ENCODE measurements at places on chromosomes 16 and 17.

GRCh38 chr16:9053006-9053601, 38.3 kb upstream of the HAPSTR1 start:
- DNase-seq: no peak

- DNase-seq: no peak
Measured at GRCh38 chr17:79295307-79295706, 220.7 kb downstream of the ENGASE start.

GRCh38 chr17:53659181-53659580, 163.5 kb upstream of the KIF2B start:
- no peak for DNase-seq

DNA sequence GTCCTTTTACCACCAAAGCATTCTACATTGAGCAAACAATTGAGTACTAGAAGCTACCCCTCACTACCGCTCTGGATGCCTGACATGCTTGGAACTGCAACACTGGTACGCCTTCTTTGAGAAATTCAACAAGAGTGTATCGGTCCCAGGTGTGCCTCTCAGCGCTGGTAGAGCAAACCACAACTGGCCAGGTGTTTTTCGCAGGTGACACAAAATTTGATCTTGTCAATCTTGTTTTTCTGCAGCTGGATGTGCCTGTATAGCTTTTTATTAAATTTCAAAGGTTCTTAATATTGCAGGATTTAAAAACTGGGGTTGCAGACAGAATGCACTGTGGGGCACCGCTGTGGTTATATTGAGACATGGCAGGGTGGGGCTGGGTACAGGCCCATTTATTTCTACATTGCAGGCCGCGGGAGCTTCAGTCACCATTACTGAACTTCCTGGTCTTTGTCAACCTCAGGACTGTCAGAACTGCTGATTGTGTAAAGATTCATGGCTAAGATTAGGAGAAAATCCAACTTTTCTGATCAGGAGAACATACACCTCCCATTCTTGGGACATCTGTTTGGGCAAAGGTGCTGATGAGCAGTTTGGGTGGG, 4.5 kb upstream of the SNX20 start:
- no peak for DNase-seq
